Vagina (tissue), 2 donors: ENCODE measurements at places on chromosomes 1 and 21.

GRCh38 chr1:15251857-15252835 lies 5.1 kb downstream of the FHAD1 start:
- DNase-seq, result no peak

- no peak for DNase-seq
Measured at GRCh38 chr1:53219711-53220110, 723 bp downstream of the CZIB start.

- DNase-seq, result no peak
Measured at GRCh38 chr1:37883671-37884070, 24.3 kb upstream of the MTF1 start.

- DNase-seq, result no peak
Measured at GRCh38 chr1:224700918-224701531, 84.9 kb downstream of the CNIH3 start.

DNA sequence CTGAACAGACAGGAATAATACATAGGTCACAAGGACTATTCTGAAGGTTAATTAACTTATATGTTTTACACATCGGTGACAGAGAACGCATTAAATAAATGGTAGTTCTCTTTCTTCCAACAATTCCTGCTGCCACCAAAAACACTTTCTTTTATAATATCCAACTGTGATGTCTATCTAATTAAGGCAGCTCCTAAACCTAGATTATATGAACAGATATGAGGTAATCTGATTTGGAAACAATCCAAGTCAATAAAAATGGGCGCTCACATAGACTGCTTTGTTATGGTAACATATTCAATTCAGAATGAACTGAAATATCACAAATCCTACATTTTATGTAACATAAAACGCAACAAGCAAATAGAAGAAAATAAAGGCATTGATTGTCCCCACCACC lies 16.0 kb downstream of the CYYR1 start:
- no peak for DNase-seq

GRCh38 chr21:24255591-24255990 lies 1351.7 kb downstream of the MRPL39 start:
- DNase-seq, result no peak

- DNase-seq, result no peak
Measured at GRCh38 chr1:9120312-9120958, 8.5 kb downstream of the GPR157 start.

GRCh38 chr1:42298520-42298919 lies 36.5 kb downstream of the FOXJ3 start:
- no peak for DNase-seq

- DNase-seq, result no peak
Measured at GRCh38 chr1:229843627-229844238, 217.7 kb downstream of the URB2 start.

GRCh38 chr1:154777154-154777553 lies 92.9 kb downstream of the KCNN3 start:
- DNase-seq, result no peak

GRCh38 chr1:154593390-154593789 lies 14.6 kb downstream of the ADAR start:
- DNase-seq, result no peak
